ENCODE measurements at places on chromosomes 12 and 14. TPM values are rescaled to one million over a fixed set of nuclear protein-coding genes. Genes with fewer than 3 reads are reported as not detected.

DNA sequence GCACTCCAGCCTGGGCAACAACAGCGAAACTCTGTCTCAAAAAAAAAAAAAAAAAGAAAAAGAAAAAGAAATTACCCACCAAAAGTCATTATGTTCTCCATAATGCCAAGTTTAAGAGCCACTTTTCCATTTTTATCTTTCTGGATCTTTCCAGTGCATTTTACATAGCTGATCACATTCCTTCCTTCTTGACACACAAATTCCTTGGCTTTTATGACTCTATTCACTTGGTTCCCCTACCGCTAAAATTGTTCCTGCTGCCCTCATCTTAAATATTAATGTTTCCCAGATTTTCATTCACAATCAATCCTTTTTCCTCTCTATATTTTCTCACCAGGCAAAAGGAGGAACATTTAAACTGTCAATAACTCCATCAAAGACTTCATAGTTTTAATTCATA is 20.2 kb downstream of the KLHL28 start:
- no peak overlapping the region for H3K4me3 ChIP-seq
- no peak overlapping the region for H3K27ac ChIP-seq
- H3K27me3 ChIP-seq, result no peaks in the 10 kb centered on the region
- peaks cover 11% of the 10 kb centered on the region for H3K36me3 ChIP-seq

Gene CCDC197
- 0.21 TPM for polyA plus RNA-seq

GRCh38 chr12:64468966-64469365 is 17.0 kb downstream of the TBK1 start:
- peak overlapping the region; percentile 44 for H3K27ac ChIP-seq
- no peaks in the 10 kb centered on the region for H3K27me3 ChIP-seq

DNA sequence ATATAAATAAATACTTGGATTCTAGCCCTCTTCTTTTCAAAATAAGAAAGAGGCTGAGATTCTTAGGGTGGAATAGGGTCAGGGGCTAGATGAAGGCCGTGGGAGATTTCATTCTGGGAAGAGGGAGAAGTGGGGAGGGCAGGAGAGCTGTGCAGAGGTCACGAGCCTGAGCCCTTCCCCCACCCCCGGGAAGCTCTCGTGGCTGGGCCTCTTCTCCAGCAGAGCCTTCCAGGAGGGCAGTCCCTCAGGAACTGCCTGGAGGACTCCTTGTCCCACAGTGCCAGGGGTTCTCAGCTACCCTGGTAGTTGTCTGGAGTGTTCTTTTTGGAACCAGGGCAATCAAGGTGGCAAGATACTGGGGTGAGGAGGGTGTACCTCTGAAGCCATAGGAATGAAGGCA is 94.0 kb downstream of the ESR2 start:
- no peak overlapping the region for H3K4me3 ChIP-seq
- no peaks in the 10 kb centered on the region for H3K27me3 ChIP-seq
- peak overlapping the region; percentile 83 for H3K27ac ChIP-seq

DNA sequence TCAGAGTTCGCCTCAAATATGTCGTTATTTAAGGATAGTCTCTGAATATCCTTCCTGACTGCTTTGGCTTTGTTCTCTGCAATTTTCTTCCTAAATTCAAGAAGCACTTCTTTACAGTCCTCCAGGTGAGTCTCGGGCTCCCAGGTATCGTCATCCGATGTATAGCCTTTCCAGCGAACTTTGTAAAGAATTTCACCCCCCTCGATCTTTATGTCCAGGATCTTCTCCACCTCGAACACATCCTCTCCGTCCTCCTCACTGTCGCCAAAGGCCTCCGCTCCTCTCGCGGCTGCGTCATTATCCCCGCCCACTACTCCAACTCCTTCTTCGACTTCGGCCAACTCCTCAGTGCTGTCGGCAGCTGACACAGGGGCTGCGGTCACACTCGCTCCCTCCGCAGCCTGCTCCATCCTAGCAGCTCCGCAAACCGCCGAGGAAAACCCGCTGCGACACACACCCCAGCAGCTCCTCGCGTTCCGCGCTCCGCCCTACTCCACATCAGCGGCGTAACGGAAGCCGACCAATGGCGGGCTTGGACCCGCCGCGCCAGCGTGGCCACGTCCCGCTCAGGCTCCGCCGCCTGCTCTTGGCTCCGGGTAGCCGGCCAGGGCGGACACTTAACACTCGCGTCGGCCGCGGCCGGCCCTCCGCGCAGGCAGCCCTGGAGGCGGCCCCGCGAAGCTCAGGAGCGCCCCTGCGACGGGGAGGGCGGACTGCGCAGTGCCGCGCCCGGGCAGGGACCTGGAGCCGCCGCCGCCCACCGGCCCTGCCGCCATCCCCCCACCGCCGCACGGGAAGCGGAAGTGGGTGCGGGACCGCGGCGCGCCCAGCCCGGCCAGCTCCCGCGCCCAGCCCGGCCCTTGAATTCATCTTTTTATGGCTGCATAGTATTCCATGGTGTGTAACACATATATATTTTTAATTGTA is 4.1 kb downstream of the CD163L1 start:
- H3K4me3 ChIP-seq, result peak overlapping the region; percentile 36
- no peak overlapping the region for H3K27ac ChIP-seq
- peak; percentile 76 for DNase-seq
- no peaks in the 10 kb centered on the region for H3K4me1 ChIP-seq

GRCh38 chr12:121187501-121187900 is 22.4 kb upstream of the P2RX4 start:
- H3K27me3 ChIP-seq, result no peaks in the 10 kb centered on the region
- H3K4me3 ChIP-seq, result no peak overlapping the region
